ENCODE measurements at places on chromosomes 6 and 20.

DNA sequence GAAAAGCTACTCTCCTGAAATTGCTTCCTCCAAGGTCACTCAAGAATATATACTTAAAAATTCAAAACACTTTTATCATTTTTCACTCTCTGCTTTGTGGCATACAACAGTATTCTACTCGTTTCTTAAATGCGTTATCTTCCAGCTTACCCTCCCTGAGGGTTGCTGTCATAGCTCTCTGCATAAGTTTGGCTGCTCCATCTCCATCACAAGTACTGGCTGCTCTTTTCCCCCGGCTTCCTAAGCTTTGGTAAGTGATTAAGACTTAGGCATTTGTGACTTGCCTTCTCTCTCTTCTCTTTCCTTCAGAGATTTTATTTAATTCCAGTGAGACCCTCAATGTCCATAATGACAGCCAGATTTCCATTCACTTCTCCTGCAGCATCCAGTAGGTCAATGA, 128.3 kb downstream of the NKAIN2 start:
- no peak for DNase-seq

GRCh38 chr20:44110816-44111568, 76.0 kb downstream of the JPH2 start:
- no peak for DNase-seq

- DNase-seq: no peak
Measured at GRCh38 chr20:858011-858410, 24.5 kb downstream of the FAM110A start.

DNA sequence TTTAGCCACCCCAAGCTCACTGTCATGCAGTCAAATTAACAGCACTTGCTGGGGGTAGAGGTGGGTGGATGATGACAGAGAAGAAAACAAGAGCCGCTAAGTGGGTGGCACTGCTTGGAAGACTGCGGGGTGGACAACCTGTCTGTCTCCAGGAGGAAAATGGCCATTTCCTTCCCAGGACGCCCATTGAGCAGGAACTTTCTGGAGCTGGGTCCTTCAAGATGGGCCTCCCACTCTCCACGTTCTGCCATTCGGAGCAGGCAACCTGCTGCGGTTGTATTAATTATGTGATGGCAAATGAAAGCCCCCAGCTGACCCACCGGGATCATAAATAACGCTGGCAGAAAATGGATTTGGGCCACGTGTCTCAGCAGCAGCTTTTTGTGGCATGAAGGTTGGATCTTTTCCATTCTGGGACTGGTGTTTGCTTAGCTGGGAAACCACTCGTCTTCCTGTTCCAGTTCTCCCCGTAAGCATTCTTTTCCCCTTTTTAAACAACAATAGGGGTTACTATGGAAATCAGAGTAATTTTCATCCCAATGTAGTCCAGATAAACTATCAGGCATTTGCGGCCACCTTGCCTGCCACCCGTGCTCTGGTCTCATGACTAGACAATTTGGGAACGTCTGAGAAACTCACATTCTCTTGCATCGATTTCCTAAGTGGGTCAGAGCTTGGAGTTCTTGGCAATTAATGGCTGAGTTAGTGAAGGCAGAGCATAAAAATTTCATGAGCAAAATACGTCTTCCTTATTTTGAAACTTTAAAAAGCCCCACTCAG, 215.5 kb downstream of the ANKRD60 start:
- no peak for DNase-seq

GRCh38 chr20:23222531-23223200, 127.9 kb upstream of the NXT1 start:
- no peak for DNase-seq

DNA sequence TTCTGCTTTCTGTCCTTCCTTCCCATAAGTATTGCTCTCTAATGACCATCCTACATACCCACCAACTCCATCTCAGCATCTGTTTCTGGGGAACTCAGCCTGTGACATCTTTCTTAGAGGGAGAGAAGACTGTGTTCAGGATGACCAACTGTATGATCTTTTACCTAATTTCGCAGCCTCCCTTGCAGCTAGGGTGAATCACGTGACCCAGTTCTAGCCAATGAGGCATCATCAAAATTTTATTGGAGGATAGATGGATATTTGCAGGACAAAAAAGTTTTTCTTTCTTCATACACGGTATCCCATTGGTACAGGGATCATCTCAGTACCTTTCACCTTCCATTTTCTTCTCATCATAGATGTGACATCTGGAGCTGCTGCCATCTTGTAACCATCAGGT, 14.4 kb upstream of the MC3R start:
- no peak for DNase-seq

GRCh38 chr20:61841966-61842365, 223.7 kb downstream of the TAF4 start:
- no peak for DNase-seq

GRCh38 chr6:22008248-22008836, 288.5 kb downstream of the PRL start:
- no peak for DNase-seq

DNA sequence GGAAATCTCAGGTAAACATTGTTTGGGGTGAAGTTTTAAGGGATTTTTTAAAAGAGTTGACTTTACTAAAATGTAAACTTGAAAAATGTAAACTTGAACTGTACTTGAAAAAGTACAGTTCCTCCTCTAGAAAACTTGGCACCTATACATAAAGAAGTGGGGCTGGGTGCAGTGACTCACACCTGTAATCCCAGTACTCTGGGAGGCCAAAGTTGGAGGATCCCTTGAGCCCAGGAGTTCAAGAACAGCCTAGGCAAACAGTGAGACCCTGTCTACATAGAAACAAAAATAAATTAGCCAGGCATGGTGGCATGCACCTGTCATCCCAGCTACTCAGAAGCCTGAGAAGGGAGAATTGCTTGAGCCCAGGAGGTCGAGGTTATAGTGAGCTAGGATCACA, 7.2 kb downstream of the BTBD9 start:
- no peak for DNase-seq

DNA sequence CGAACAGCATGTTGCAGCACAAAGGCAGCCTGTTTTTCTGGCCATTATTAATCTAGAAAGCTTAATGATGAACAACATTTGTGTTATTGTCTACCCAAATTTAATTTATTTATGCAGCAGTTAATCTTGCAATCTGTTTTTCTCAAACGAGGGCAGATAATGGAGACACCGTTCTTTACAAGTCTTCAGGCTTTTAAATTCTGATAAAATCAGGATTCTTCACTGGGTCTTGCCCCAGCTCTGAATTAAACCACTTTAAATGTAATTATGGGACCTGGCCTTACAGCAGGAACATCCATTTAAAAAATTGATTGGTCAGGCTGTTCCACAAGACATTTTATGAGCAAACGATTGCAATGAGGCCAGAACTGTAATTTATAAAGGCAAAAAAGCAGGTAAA, 26.5 kb upstream of the INSM1 start:
- no peak for DNase-seq

- DNase-seq: no peak
Measured at GRCh38 chr6:119501798-119502483, 152.4 kb upstream of the MAN1A1 start.

GRCh38 chr6:6131492-6132109, 124.9 kb upstream of the NRN1 start:
- DNase-seq: no peak

- DNase-seq: no peak
Measured at GRCh38 chr20:23266530-23267398, 83.8 kb upstream of the NXT1 start.

- no peak for DNase-seq
Measured at GRCh38 chr20:1357921-1358671, 29.2 kb upstream of the SDCBP2 start.

DNA sequence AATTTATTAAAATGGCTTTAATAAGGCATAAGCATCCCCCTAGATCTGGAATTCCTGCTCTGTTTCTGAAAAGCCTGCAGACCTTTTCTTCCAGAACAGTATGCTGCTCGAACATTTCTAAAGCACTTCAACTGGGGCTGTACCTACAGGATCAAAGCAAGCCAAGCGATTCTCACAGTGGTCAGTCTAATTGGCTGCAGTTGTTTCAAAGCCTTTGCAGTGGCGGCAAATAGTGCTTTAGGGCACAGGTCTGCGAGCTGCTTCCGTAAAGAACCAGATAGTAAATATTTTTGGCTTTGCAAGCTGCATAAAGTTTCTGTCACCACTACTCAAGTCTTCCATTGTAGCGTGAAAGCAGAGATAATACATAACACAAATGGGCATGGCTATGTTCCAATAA, 88.9 kb upstream of the FBXL4 start:
- no peak for DNase-seq

- no peak for DNase-seq
Measured at GRCh38 chr6:143301188-143301587, 149.3 kb downstream of the ADAT2 start.

- DNase-seq: no peak
Measured at GRCh38 chr6:10873374-10873773, 8.5 kb downstream of the GCM2 start.

- no peak for DNase-seq
Measured at GRCh38 chr20:23358923-23359593, 2.9 kb upstream of the GZF1 start.

- DNase-seq: no peak
Measured at GRCh38 chr6:131628726-131629125, 684 bp upstream of the MED23 start.

GRCh38 chr6:35419417-35419816, 32.7 kb upstream of the FANCE start:
- DNase-seq: no peak

DNA sequence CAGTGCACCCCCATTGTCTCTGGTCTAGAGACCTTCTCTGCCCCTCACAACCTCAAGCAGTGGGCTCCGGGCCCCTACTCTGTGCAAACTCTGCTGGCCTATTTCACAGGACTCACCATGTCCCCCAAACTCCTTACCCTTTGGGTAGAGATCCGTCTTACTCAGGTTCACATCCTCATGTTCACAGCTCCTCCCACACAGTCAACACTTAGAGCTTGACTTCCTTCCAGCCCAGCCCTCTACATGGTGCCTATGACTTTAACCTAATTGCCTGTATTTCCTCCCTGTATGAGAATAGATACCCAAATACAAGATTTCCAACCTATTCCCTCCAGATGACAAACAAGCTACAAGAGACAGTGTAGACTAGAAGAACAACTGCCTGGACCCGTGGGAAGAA, 528.6 kb upstream of the JARID2 start:
- DNase-seq: no peak

DNA sequence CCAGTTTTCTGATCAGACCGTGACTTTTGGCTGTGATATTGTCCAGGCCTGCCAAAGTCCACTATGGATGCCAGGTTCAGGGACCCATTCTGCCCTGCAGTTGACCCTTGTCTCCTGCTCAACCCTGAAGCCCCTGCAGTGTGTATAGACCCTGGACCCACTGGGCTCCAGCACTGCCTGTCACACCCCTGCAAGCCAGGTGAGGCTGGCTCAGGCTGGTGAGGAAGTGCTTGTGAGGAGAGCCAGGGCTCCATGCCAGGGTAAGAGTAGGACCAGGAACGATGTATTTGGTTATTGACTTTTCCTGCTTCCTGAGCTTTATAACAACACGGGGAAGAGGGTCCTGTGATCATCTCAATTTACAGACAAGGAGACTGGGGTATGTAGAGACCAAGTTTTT, 19.1 kb upstream of the CD93 start:
- DNase-seq: no peak

DNA sequence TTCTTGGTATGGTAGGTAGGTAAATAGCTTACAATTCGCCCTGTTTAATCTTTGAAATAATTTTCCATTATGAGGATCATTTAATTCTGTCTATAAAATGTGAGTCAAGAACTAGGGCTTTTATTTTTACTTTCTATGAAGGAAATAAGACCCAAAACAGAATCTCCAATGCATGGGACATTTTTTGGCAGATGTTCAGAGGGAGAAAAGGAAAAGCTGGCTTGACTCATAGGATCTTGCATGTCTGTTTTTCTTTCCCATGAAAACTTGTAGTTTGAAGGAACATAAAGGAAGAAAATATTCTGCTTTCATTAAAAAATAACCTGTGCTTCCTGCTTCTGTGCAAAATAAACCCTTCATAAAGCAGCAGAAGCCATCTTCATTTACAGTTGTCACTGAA, 143.1 kb upstream of the INSM1 start:
- no peak for DNase-seq

GRCh38 chr20:63748070-63748933, 8.7 kb downstream of the SLC2A4RG start:
- DNase-seq: peak; percentile 34

DNA sequence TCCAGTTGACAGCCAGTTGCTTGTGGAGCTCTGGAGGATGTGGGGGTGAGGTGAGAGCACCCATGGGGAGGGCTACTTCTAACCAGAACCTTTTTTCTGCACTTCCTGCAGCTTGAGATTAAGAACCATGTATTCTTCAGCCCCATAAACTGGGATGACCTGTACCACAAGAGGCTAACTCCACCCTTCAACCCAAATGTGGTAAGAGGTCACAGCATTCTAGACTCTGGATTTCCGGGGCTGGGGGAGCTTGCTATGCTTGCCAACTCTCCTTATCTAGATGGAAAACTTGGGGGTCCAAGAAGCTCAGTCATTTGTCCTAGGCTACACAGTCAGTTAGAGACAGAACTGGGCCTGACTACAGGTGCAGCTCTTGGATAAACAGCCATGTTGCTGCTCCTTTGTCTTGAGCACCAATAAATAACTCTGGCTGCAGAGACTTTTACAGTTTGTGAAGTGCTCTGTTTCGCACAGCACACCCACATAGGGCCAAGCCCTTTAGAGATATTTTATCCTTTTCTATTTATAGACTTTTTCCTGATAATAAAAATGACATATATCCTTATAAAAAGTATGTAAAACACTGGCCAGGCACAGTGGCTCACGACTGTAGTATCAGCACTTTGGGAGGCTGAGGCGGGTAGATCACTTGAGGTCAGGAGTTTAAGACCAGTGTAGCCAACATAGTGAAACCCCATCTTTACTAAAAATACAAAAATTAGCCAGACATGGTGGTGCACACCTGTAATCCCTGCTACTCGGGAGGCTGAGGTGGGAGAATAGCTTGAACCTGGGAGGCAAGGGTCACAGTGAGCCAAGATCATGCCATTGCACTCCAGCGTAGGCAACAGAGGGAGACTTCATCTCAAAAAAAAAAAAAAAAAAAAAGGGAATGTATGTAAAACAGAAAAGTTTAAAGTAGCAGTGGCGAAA, 10.6 kb upstream of the IFT52 start:
- no peak for DNase-seq

- no peak for DNase-seq
Measured at GRCh38 chr20:9422321-9423057, 91.9 kb upstream of the LAMP5 start.

GRCh38 chr6:73169111-73169510, 56.2 kb downstream of the KHDC1L start:
- no peak for DNase-seq

DNA sequence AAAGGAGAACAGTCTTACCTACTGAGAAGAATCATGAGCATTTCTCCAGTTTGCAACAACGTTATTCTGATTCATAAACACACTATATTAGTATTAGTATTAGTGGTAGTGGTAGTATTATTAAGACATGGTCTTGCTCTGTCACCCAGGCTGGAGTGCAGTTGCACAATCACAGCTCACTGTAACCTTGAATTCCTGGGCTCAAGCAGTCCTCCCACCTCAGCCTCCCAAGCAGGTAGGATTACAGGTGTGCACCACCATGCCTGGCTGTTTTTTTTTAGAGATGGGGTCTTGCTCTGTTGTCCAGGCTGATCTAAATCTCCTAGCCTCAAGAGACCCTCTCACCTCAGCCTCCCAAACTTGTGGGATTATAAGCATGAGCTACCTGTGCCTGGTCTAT, 363.5 kb downstream of the SAMD5 start:
- DNase-seq: no peak
